ENCODE measurements at places on chromosomes 3 and 15.
A peak's percentile ranks its signal among the peaks of the same experiment; 100 is the strongest.

GRCh38 chr3:136675150-136675858, 76.9 kb downstream of the STAG1 start:
- DNase-seq = no peak

DNA sequence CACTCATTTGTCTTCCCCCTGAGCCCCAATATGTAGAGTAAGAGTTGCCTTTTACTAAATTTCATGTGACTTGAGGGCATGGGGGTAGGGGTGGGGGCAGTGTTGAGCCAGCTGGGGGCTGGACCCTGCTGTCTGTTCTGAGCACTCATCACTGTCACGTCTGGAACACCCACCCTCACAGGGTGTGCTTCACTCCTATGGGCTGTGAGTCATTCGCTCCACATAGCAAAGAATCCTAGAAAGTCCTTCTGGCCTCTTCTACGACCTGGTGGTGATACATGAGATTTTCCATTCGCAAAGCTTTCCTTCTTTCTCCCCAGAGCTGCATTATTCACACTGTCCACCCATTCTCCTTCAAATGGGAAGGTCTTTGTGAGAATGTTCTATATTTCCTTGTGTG, 43.6 kb upstream of the MGLL start:
- no peak for DNase-seq

- DNase-seq = no peak
These were observed 660.1 kb upstream of the SGO1 start for GRCh38 chr3:20846066-20846465.

DNA sequence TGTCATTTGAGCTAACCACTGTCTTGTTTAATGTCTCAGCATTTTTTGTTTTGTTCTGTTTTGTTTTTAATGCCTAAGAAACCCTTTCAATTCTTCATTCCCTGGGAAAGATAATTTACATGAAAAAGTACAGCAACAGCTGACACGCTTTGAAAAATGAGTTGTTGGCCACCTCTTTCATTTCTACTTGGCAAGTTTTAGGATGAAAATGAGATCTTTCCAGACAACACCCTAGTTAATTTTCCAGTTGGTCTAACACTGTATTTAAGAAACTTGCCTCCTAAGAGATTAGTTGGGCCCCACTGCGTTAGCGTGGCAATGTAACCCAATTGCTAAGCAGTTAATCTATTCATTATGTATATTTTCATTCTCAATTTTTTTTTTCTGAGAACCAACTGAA, 194.0 kb upstream of the LRRN1 start:
- no peak for DNase-seq

DNA sequence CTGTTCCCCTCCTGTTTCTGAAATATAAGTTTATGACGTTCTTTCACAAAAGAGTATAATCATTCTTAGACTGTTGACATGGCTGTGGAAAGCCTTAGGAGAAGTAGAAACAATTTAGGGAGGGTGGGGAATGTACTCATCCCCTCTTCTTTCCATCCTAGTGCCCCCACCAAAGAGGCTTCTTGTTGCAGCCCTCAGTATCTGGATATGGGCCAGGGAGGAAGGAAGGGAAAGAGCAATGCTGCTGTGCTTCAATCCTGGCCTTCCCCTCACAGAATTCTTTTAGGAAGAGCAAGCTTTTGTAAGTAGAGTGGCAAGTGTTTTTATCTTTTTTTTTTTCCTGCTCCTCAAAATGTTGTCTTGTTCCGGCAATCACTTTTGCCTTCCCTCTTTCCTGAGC, 1.7 kb downstream of the INAFM2 start:
- DNase-seq = no peak

GRCh38 chr3:144235489-144235888, 263.9 kb downstream of the DIPK2A start:
- DNase-seq = no peak

DNA sequence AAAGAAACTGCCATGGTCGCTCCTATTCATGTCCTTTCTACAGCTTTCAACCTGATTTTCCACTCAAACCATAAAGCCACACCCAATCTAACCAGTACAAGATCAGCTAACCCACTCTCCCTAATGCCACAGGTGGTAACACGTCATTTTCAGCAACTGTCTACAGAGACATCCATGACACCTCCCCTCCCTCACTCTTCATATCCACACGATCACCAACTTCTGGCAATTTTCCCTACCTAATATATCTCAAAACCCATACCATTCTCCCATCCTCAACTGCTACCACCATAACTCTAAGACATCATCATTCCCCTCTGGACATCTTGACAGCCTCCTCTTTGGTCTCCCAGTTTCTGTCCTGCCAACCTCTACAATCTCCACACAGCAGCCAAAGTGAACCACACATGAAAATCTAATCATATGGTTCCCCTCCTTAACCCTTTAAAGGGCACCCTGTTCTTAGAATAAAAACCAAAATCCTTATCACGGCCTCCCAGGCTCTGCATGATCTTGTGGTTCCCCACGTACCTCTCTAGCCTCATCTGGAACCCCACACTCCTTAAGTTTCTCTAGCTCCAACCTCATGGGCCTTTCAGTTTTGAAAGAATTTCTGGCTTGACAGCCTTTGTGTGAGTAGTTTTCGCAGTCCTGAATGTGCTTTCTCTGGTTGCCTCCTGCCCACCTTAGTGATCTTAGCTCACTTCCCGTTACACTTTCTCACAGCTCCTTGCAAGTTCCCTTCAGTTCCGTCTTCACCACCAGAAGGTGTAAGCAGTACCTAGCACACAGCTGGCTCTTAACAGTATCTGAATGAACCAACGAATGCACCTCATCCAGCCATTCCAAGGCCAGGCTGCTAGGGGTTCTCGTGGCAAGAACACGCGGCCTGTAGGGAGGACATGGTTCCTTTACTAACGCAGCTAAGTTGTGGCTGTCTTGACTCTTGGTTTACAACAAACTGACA, 33.4 kb downstream of the SPINK8 start:
- DNase-seq = peak; percentile 2

GRCh38 chr3:86257955-86258641, 732.9 kb downstream of the VGLL3 start:
- no peak for DNase-seq

GRCh38 chr3:106560451-106560966, 691.7 kb upstream of the CBLB start:
- DNase-seq = no peak

DNA sequence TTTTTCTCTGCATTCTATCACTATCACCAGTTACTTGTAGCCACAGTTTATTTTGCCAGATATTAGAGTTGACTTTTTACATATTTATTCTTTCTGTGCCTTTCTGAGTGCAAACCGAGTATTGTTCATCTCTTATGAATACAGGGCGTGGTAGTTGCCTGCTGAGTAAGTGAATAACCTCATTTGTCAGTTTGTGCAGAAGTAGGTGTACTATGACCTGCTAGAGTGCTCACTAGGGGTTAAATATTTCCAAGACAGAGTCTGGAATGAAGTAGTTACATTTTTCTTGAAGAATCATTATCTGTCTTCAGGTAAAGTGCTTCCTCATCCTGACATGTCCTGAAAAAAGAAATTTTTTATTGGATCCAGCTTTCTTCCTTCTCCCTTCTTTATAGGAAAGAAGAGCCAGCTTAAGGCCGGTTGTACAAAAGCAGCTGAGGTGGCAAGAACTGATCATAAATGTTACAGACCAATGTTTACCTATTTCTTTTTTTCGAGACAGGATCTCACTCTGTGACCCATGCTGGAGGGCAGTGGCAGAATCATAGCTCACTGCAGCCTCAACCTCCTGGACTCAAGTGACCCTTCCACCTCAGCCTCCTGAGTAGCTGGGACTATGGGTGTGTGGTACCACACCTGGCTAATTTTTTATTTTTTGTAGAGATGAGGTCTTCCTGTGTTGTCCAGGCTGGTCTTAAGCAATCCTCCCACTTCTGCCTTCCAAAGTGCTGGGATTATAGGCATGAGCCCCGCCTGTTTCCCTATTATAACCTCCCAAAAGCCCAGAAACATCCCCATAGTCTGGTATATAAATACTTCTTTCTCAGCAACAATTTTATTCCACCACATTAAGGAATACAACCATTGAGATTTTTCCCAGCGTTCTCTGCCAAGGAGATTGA, 182.5 kb downstream of the TPRG1 start:
- DNase-seq = no peak

DNA sequence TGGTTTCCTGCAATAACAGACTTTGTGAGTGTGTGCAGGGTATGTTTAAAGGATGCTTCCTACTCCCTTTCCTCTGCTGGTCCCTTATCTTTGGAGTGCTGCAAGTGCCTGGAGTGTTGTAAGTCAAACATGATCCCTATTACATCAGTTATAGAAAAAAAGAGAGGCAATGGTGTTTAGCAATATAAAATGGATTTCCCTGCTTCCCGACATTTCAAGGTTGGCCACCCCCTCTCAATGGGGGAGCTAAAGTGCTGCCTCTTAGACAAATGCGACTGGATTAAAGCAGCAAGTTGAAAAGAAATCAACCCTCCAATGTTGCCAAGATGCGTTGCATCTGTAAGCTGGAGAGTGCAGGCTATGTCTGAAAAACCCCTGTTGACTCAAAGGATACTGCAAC, 203.1 kb upstream of the WNT5A start:
- no peak for DNase-seq

DNA sequence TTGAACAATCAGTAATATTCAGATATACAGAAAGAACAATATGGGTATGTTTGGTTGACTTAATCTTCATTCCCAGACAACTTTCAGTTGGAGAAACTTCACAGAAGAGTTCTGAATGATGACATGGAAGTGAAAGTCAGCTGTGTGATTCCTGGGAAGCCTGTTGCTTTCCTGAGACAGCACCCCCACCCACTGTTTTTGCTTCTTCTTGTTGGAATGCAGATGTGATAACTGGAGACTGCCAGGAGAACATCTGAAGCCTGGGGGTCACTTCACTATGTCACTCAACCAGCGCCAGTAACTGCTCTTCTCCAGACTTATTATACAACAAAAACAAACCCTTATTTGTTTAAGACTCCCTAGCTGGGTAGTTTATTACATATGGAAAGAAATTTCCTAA, 599.4 kb downstream of the ZIC1 start:
- no peak for DNase-seq

- DNase-seq = no peak
These were observed 70.0 kb downstream of the MTHFS start for GRCh38 chr15:79826800-79827199.

DNA sequence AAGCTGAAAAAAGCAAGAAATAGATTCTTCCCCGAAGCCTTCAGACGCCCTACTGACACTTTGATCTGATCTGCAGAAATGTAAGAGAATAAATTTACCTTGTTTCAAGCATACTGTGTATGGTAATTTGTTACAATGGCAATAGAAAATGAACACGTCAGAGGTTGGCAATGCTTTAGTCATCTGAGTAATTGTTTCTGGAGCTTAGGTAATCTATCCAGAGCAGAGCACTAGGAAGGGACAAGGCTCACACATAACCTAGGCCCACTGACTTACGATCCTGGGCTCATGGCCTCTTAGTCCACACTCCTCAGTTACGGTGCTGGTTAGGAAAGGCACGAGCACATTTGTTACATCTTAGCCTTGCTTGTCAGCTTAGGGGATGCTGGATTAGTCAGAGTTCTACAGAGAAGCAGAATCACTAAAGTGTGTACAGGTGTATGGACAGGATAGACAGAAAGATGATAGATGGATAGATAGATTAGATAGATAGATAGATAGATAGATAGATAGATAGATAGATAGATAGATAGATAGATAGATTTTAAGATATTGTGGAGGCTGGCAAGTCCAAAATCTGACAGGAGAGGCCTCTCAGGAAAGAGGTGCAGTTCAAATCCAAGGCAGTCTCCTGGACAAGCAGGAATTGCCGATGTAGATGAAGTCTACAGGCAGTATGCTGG, 46.8 kb upstream of the TBC1D23 start:
- no peak for DNase-seq

DNA sequence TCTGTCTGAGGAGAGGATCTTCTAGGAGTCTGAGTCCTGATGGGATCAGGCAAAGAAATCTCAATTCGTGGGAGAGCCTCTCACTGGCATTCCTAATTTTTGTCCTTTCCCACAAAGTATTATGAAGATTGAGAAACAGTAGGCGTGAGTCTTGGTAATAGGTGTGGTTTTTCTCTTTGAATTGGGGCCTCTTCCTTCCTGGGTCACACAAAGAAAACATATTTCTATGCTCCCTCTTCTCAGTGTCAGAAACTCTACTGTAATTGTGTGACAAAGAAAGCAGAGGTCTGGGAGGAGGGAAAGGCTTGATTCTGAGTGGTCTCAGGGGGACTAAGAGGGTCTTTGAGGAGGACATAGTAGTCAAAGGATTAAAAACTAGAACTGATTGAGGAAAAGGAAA, 6.0 kb downstream of the GABRR3 start:
- DNase-seq = no peak

GRCh38 chr15:93366387-93367100, 277.5 kb upstream of the RGMA start:
- DNase-seq = no peak

GRCh38 chr15:76983590-76984375, 11.1 kb upstream of the PSTPIP1 start:
- DNase-seq = no peak

DNA sequence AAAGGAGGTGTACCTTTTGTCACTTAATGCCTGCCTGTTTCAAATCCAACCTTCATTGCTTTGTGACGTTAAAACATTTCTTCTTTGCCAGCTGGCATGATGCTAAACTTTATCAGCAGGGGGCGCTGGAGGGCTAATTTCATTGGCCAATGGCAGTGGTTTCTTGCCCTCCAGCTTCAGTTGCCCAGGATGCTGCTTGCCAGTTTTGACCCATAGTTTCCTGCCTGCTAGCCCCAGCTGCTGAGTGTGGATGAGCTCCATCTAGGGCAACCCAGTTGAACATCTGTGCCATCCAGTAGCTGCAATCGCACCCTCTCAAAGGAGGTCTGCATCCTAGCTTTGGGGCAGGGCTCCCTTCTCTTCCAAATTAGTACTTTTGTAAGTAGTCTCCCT, 22.1 kb downstream of the ACKR2 start:
- DNase-seq = peak; percentile 41

DNA sequence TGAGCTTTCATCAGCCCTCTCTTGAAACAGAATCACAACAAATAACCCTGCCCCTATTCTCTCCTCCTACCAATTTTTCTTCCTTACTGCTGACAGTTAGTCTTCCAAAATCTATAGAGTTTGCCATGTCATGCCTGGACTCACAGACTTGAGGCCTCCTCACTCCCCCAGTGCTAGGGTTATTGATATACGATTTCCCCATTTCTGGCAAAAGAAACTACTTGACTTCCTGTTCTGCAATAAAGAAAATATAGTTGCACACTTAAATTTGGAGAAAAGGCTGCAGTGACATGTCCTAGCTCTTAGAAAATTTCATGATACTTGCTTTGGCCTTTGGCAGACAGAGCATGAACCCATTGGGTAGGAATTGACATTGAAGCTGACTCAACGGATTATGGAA, 75.9 kb downstream of the CYP19A1 start:
- DNase-seq = no peak

DNA sequence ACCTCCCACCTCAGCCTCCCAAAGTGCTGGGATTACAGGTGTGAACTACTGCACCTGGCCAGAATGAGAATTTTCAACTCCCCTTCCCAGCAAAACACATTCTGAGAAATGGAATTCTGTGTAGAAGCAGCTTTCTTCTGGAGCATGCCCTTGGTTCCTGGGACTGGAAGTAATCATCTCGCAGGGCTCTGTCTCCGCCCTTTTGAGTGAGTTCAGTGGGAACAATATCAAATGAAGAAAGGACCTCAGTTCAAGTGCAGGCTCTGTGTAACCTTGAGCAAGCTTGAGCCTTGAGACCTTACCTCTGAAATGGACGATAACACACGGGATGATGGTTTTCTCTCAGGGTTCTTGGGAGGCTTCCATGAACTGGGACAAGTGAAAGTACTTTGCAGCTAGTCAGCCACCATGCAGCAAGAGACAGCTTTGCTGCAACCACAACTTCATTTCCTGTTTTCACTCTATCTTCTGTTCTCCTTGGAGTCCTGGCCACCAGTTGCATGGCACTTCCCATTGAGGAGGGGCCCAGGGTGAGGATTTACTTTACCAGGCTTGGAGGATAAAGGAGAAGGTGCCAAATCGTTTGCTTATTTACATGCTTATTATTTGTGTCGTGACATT, 35.7 kb upstream of the IGF1R start:
- no peak for DNase-seq
